ENCODE measurements at places on chromosomes 11 and 22. TPM values are rescaled to one million over a fixed set of nuclear protein-coding genes. Genes with fewer than 3 reads are reported as not detected.

Gene OR2AT4
- 0.05 TPM for polyA plus RNA-seq

Gene OR4D5
- not detected for polyA plus RNA-seq

GRCh38 chr22:37419969-37420685 is 7.2 kb downstream of the ELFN2 start:
- no peak for DNase-seq

GRCh38 chr11:134661660-134662059 is 249.6 kb upstream of the B3GAT1 start:
- no peak for DNase-seq

DNA sequence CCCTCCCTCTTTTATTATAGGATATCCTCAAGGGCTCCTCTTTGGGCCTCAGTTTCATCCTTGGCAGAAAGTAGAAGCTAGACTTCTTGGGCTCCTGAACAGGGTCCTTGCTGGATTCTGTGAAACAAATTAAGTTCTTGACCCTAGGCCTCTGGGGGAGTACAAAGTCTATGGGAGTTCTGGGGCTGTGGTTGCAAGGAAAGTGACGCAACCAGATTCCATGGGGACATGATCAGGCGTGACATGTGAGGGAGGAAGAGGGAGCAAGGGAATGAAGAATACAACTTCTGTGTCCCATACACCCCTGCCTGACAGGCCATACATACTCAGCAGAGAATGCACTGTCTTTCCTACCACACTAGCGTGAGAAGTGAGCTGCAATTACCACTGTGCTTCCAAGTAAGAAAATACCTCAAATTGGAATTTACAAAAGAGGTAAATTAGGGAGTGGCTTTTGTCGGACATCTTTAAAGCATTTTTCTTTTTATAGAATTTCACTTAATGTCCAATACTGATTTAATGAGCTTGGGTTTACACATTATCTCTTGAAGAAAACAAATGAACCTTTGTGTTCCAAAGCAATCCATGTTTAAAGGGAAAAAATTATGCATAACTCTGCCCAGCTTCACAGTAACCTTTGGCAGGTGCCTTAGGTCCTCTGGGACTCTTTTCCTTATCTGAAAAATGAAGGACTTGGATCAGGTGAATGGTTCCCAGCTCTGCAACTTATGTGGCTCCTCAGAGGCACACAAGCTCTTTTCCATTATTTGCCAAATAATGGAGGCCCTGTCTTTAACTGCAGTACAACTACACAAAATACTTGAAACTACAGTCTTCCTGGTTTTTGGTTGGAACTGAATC is 38.9 kb downstream of the LIMK2 start:
- DNase-seq = peak; percentile 57

GRCh38 chr22:31082606-31083376 is 1.7 kb downstream of the SMTN start:
- no peak for DNase-seq

DNA sequence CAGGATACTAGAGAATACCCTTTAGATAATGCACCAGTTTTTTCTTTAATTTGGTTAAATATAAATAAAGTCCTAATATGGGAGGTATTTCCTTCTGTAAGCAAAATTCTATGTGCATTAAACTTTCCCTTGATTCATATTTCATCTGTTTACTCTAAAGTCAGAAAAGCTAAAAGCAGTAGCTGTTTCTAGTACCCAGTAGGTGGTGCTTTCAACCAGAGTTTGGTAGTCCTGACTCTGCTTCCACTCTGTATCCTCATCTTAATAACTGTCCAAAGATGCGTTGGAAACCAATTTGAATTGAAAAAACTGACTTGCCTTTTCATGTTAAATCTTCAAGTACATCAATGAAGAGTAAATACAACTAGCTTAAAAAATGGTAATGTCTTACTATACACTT is 1065.2 kb downstream of the JRKL start:
- DNase-seq = no peak

DNA sequence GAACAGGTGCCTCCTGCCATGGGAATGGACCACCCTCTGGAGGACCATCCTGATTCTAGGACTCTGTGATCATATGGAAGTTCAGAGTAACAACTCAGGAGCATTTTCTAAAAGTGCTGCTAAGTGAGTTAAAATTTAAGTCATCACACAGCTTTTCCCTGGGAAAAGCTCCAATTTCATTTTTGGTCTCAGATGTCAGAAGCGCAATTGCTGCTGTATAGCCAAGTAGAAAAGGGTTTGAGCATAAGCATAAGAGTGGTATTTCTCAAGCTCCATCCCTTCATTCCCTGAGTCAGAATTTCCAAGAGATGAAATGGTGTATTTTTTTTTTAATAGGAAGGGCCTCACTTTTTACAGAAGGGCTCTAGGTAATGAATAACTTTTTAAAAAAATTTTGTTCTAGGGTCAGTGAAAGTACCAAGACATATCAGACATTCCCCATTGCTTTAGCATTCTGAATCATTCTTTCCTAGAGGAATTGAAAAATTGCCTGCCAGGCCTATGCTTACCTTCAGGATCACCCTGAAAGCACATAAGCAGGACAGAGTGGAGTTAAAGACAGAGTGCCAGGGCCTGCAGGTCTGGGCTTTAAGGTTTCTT is 564.5 kb upstream of the ISX start:
- DNase-seq = no peak

- peak; percentile 34 for DNase-seq
These were observed 721.4 kb downstream of the BRD1 start for GRCh38 chr22:49106096-49106841.

DNA sequence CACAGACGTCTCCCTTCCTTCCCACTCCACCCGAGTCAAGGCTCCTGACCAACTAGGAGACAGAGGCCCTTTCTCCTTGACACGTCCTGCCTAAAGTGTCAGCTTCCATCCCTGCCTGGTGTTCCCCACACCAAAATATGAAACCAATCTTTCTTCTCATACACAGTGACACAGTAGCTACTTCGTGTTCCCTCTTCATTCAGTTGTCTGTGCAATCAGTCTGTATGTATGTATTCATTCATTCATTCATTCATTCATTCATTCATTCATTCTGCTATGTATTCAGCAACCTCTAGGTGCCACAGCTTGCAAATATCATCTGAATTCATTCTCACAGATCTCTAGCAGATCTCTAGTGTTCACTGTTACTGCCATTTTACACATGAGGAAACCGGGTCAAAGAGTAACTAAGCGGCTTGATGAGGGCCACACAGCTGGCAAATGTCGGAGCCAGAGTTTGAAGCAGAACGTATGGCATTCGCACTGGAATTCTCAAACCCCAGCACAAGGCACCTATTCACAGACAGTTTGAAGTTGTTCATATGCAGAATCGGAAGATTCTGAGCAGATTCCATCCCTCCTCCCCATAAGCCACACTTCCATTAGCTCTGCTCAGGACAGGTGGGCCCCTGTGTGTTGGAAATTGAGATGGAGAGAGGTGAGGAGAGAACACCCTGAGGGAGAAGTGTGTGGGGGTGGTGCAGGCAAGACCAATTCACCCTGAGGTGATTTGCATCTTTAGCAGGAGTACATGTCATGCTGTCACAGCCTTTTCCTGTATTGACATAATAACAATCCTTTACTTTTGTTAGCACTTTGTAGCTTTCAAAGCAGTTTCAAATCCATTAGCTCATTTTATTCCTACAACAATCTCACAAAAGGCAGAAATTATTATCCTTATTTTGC is 275.7 kb downstream of the ST3GAL4 start:
- no peak for DNase-seq

All from renal cortex interstitium (tissue), 15 donors.